ENCODE measurements at places on chromosomes 13 and 19. TPM values are rescaled to one million over a fixed set of nuclear protein-coding genes. Genes with fewer than 3 reads are reported as not detected.

DNA sequence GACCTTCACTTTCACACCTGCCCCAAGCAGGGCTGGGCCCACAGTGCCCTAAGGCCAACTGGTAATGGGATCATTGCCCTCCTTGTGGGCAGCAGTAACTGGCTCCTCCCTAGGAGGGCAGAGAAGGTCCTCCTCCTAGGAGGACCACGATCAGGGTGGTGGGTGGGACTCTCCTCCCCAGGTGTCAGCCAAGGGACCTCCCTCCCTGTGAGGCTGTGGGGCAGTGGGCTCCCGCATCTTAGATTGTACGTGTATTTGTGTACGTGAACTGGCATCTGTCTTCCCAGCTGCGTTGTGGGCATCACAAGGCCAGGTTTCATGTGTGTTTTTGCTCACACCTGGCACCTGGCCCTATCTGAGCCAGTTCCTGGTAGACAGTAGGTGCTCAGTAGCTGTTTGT is 111.8 kb downstream of the SOX1 start:
- no peak overlapping the region for H3K27ac ChIP-seq
- no peaks in the 10 kb centered on the region for H3K36me3 ChIP-seq
- H3K4me3 ChIP-seq: no peak overlapping the region
- no peaks in the 10 kb centered on the region for H3K4me1 ChIP-seq
- H3K27me3 ChIP-seq: peaks cover 12% of the 10 kb centered on the region

DNA sequence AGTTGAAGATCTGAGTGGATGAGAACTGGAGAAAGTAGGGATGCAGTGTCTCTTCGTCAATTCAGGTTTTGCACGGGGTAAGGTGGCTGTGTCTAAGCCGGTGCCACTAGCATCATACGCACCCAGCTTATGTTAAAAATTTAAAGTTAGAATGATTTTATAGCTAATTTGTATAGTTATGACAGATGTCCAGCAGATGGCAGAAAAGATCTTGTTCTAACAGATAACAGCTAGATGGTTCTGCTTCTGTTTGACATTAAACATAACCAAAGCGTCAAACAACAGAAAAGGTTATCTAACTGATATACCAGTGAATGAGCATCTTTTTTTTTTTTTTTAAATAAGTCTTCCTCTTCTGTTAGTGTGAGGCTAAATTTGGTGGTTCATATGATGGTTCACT is 18.8 kb upstream of the EDDM13 start:
- H3K4me3 ChIP-seq: no peak overlapping the region
- no peaks in the 10 kb centered on the region for H3K36me3 ChIP-seq
- DNase-seq: no peak
- no peaks in the 10 kb centered on the region for H3K4me1 ChIP-seq

Gene HNRNPM
- total RNA-seq: 85.5 TPM

Gene GCDH
- 33.0 TPM for total RNA-seq

Gene C19orf38
- 1.7 TPM for total RNA-seq

DNA sequence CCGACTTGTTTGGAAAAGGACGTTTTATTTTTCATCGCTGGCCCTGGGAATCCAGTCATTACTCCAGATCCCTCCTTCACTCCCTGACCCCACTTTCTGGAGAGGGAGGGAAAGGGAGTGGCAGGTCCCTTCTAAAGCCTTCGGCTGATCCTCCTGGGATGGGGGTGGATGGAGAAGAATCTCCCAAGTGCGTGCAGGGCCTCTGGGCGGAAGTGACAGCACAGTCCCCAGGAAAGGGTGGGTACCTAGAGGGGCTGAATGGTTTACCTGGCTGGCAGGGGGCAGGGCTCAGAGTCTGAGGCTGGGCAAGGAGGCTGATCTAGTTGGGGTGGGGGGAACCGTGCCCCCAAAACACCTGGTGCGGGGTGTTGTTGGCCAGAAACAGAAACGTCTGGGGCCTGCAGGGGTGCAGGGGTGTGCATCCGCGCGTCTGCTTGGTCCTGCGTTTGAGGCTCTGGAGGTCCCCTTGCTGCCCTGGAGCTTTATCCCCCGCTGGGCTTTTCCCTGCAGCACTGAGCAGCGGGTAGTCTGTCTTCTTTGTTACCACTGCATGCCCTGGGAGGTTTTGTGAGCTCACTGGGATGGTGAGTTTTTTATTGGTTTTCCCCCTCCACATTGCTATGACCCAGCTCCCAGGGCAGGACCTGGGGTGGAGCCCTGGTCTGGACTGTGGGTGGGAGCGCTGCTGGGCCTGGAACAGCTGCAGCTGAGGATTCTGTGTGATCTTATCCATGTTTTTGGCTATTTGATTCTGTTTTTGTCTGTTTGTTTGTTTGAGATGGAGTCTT is 3.0 kb upstream of the ZNF628 start:
- H3K4me1 ChIP-seq: peaks cover 25% of the 10 kb centered on the region
- H3K36me3 ChIP-seq: no peaks in the 10 kb centered on the region
- no peak for DNase-seq
- no peak overlapping the region for H3K27ac ChIP-seq
- no peak overlapping the region for H3K4me3 ChIP-seq

DNA sequence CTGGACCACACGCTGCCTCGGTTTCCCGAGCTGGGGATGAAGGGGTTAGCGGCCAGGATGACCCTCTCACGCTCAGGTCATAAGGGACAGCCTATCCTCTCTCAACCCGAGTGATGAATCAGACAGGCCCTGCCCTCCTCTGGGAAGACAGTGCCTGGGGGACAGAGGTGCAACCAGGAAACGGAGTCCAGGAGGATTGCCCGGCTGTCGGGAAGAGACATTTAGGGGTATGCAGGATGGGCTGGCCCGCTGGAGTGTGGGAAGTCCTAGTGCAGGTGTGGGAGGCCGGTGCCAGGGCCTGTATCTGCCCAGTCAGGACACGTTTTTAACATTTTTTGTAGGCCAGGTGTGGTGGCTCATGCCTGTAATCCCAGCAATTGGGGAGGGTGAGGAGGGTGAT is 8.3 kb downstream of the LSM7 start:
- H3K4me3 ChIP-seq: no peak overlapping the region
- H3K27ac ChIP-seq: no peak overlapping the region
- no peaks in the 10 kb centered on the region for H3K4me1 ChIP-seq
- DNase-seq: no peak
- H3K27me3 ChIP-seq: no peaks in the 10 kb centered on the region
- H3K36me3 ChIP-seq: peaks cover 38% of the 10 kb centered on the region

DNA sequence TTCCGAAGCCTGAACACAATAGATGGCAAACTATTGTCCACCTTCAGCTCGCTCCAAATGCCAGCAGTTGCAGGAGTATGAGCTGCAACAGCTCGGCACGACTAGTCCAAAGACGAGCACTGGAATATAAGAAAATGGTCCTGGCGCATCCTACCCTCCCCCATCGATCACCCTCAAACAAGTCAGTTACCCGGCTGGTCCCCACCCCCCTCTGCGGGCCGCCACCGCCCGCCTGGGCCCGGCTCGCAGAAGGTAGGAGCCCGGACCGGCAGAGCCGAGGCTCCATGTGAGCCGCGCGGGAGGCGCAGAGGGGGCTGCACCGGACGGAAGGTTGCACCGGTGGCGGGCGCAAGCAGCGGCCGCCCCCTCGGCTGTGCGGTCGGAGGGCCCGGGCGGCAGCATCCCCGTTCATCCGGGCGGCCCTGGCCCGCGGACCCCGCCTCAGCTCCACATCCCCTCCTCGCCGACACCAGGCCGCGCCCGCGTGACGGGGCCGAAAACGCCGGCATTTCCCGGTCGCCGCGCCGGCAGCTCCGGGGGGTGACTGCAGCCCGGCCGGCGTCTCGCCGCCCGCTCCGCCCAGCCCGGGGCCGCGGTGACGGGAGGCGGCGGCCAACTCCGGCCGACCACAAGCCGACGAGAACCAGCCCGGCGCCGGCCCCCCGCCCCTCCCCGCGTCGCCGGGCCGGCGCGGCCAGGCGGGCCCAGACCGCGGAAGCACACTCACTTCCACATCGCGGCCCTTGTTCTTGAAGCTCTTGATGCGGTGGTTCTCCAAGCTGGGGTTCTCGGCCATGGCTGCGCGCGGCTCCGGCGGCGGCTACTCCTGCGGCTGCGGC is 552 bp downstream of the KPNA3 start:
- DNase-seq: peak; percentile 71
- H3K36me3 ChIP-seq: no peaks in the 10 kb centered on the region
- peaks cover 28% of the 10 kb centered on the region for H3K4me1 ChIP-seq
- H3K27me3 ChIP-seq: no peaks in the 10 kb centered on the region

GRCh38 chr13:19053561-19053960 is 128.1 kb downstream of the TUBA3C start:
- H3K4me3 ChIP-seq: no peak overlapping the region
- DNase-seq: no peak
- no peaks in the 10 kb centered on the region for H3K4me1 ChIP-seq
- no peaks in the 10 kb centered on the region for H3K36me3 ChIP-seq
- no peak overlapping the region for H3K27ac ChIP-seq

- H3K27ac ChIP-seq: peak within 1 kb of the TSS; percentile 29
- peaks cover 3% of the 10 kb centered on the region for H3K4me1 ChIP-seq
- H3K27me3 ChIP-seq: no peaks in the 10 kb centered on the region
- H3K36me3 ChIP-seq: peaks cover 10% of the 10 kb centered on the region
- no peak for DNase-seq
Measured at GRCh38 chr19:57830071-57830602, at the start of gene ZNF587B. Gene ZNF587B (plus strand): TSS chr19:57830299. CDS start chr19:57830529, 230 bp downstream.

DNA sequence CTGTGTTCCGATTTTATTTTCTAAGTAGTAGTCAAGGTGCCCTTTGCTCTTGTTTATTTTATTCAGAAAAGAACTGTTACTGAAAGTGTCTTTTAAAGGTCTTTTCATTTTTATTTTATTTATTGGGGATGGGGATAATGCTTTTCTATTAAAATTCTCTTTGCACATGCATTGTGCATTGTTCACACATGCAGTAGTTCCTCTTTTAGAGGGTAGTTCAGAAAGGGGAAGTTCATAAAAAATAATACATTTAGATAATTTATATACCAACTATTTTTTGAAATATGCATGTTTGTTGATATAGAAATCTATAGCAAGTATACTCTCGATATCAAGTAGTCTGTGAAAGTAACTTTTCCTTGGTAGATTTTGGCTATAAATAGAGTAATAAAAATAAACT is 3.5 kb downstream of the GPC5 start:
- peaks cover 15% of the 10 kb centered on the region for H3K4me1 ChIP-seq
- no peak overlapping the region for H3K4me3 ChIP-seq
- H3K27ac ChIP-seq: no peak overlapping the region

GRCh38 chr19:46173886-46174480 is 25.9 kb downstream of the IGFL2 start:
- no peak overlapping the region for H3K4me3 ChIP-seq
- DNase-seq: no peak
- peaks cover 19% of the 10 kb centered on the region for H3K4me1 ChIP-seq
- H3K27me3 ChIP-seq: no peaks in the 10 kb centered on the region
- H3K27ac ChIP-seq: peak overlapping the region; percentile 54
- no peaks in the 10 kb centered on the region for H3K36me3 ChIP-seq

DNA sequence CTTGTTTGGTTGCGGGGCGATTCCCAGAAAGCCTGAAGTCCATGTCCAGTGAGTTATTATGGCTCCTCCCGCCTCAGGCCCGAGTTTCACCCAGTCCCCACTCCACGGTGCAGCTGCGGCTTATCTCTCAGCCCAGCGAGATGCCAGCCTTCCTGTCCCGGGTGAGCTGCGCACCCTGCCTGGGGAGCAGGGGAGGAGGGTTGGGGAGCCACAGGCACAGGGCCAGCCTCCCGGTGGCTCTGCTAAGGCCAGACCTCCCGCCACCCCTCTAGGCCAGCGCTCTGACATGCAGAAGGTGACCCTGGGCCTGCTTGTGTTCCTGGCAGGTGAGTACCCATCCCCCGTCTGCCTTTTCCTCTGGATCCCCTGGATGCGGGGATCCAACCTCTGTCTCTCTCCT is 3.5 kb downstream of the FXYD3 start:
- H3K4me3 ChIP-seq: peak overlapping the region; percentile 57
- no peak for DNase-seq
- H3K4me1 ChIP-seq: peaks cover 74% of the 10 kb centered on the region
- H3K27ac ChIP-seq: peak overlapping the region; percentile 49

Gene ASF1B
- 8.8 TPM for total RNA-seq

- H3K4me3 ChIP-seq: peak overlapping the region; percentile 64
- H3K27me3 ChIP-seq: no peaks in the 10 kb centered on the region
- peak overlapping the region; percentile 96 for H3K27ac ChIP-seq
Measured at GRCh38 chr19:47272448-47273312, 2.0 kb upstream of the INAFM1 start.

DNA sequence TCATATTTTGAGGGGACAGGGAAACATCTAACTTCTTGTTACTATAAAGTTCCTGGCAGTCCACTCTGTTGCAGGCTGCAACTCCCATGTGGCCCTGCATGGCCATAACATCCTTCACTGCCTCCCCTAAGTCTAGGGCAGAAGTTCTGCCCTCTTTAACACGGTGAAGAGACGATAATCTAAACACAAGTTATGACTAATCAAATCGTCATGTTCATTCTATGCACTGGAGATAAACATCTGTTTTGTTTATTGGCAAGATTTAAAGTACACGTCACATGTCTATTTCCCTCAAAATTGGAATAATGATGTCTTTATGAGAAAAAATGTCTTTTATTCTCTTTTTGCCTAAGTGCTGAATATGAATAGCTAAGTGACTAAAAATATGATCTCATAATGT is 1629.4 kb downstream of the PCDH9 start:
- DNase-seq: no peak
- H3K4me3 ChIP-seq: no peak overlapping the region
- H3K27me3 ChIP-seq: no peaks in the 10 kb centered on the region
- H3K36me3 ChIP-seq: no peaks in the 10 kb centered on the region
- no peaks in the 10 kb centered on the region for H3K4me1 ChIP-seq

- no peaks in the 10 kb centered on the region for H3K36me3 ChIP-seq
- no peaks in the 10 kb centered on the region for H3K4me1 ChIP-seq
- no peaks in the 10 kb centered on the region for H3K27me3 ChIP-seq
- peak within 1 kb of the TSS; percentile 50 for H3K27ac ChIP-seq
- DNase-seq: no peak
Measured at GRCh38 chr19:54364775-54365257, at the start of gene LAIR1. Gene LAIR1 (minus strand): TSS chr19:54364931. CDS start chr19:54364804, 127 bp downstream.

GRCh38 chr19:35033067-35034004 is 3.1 kb downstream of the SCN1B start:
- no peak for DNase-seq
- H3K4me1 ChIP-seq: peaks cover 21% of the 10 kb centered on the region
- no peak overlapping the region for H3K27ac ChIP-seq
- H3K27me3 ChIP-seq: no peaks in the 10 kb centered on the region

Gene SETDB2
- 14.4 TPM for total RNA-seq
